MV-4-11 (cell line): ENCODE measurements at places on chromosomes 11 and 22.

- no peak for DNase-seq
Measured at GRCh38 chr11:92739041-92739440, 230.4 kb upstream of the MTNR1B start.

GRCh38 chr11:29022676-29023075 lies 914.5 kb downstream of the METTL15 start:
- DNase-seq, result no peak

- no peak for DNase-seq
Measured at GRCh38 chr11:34245041-34245440, 112.8 kb downstream of the ABTB2 start.

DNA sequence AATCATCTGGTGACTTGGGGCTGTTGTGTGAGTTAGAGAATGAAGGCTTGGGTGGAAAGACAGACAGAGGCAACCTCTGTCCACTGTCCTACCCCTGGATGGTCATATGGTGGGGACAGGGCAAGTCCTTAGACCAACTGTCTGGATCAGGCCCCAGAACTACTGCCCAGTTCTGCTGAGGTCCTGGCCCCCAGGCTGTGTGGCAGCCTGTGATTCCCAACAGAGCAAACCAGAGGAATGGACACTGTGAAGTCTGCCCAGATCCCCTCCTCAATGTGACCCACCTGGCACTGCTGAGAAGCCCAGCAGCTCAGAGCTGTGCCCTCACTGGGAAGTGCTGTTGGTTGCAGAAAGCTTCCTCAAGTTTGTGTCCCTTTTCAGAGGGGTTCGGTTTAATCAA lies 69.0 kb downstream of the GGTLC2 start:
- DNase-seq, result no peak

DNA sequence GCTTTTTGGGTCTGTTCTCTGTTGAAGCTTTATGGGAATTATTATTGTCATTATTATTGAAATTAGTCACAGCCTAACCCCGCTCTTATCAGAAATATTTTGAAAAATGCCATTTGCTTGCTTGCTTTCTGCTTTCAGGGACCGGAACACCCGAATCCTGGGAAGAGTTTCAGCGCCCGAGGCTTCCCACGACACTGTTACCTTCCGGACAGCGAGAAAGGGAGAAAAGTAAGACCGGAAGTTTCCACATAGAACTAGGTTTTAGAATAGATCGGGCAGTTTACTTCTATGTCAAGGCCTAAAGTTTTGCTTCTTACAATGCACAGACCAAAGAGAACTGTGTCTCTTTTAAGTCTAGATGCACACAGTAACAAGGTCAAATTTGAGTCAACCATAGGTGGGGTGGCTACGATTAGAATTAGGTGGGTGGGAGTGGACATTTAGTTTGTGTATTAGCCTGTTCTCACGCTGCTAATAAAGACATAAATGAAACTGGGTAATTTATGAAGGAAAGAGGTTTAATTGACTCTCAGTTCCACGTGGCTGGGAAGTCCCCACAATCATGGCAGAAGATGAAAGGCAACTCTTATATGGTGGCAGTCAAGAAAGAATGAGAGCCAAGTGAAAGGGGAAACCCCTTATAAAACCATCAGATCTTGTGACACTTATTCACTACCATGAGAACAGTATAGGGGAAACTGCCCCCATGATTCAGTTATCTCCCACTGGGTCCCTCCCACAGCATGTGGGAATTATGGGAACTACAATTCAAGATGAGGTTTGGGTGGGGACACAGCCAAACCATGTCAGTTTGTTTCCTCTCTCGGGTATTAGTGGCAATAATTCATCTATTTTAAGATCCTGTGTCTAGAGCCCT lies 12.9 kb downstream of the MPEG1 start:
- peak; percentile 64 for DNase-seq

DNA sequence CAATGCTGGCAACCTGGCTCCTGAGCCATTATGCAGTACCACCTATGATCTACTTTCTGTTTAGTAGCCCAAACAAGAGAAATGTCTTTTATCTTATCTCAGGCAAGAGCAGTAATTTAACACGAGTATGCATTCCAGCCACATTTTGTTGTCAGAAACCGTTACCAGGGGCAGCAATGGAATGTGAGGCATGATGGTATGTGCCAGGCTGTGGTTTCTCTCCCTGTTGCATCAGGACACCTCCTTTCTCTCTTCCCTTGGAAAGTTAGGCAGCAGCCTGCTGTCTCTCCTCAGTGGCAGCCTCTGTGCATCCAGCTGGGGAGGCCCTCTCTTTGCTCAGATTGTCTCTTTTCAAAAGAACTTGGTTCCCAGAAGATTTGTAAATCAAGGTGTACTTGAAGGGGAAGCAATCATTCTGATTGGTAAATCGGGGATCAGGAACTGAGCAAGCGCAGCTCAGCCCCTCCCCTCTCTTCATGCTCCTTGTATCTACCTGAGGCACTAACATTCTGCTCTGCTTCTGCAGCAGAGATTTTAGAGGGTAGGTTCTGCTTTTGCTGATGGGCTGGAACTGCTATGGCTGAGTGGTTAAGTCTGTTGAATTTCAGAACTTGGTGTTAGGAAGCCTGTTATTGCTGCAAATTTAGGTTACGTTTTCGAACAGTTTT lies 229.2 kb downstream of the ADAMTS15 start:
- DNase-seq, result no peak

GRCh38 chr11:5514841-5515240 lies 1.7 kb downstream of the UBQLNL start:
- DNase-seq, result no peak

- no peak for DNase-seq
Measured at GRCh38 chr11:102386136-102386734, 39.2 kb downstream of the BIRC2 start.

DNA sequence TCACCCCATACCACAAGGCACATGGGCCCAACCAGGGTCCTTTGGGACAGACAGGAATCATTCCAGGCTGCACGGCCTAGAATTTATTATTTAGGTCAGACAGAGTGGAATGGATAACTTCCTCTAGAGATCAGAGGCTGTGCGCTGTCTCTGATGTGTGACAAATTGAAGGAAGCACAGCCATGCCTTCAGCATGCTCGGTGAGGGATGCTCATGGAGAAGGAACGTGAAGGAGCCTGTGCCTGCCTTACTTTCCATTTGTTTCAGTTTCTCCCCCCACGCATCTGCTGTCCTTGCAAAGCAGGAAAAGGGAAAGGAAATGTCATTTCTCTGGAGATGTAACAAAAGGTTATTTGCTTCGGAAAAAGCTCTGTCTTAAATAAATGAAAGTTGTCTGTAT lies 644.1 kb downstream of the OPCML start:
- DNase-seq, result no peak

DNA sequence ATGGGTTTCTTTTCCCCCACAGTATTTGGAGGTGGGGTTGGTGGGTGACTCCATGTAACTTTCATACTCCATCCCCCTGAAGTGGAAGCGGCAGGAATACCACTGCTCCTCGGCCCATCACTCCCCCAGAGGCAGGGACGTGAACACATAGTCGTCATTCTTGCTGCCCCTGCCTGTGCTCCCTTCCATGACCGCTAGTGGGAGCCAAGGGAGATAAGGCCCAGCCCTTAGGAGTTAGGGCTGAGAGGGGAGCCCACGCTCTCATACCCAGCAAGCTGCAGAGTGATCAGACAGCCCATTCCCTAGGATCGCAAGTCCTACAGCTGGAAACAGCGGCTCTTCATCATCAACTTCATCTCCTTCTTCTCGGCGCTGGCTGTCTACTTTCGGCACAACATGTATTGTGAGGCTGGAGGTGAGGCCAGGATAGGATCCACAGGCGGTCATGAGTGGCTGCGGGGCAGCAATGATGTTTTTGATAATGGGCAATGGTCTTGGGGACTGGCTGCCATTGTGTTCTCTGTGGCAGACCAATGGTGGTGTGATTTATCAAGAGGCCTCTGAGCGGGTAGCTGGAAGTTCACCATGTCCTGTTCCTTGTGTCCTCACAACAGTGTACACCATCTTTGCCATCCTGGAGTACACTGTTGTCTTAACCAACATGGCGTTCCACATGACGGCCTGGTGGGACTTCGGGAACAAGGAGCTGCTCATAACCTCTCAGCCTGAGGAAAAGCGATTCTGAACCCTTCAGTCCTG lies 15.9 kb downstream of the RHOG start:
- peak; percentile 81 for DNase-seq

DNA sequence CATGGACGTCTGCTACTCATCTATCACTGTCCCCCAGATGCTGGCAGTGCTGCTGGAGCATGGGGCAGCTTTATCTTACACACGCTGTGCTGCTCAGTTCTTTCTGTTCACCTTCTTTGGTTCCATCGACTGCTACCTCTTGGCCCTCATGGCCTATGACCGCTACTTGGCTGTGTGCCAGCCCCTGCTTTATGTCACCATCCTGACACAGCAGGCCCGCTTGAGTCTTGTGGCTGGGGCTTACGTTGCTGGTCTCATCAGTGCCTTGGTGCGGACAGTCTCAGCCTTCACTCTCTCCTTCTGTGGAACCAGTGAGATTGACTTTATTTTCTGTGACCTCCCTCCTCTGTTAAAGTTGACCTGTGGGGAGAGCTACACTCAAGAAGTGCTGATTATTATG lies 9.2 kb upstream of the OR9Q2 start:
- DNase-seq, result no peak

GRCh38 chr11:65880844-65881421 lies 1.3 kb downstream of the CTSW start:
- DNase-seq, result no peak

DNA sequence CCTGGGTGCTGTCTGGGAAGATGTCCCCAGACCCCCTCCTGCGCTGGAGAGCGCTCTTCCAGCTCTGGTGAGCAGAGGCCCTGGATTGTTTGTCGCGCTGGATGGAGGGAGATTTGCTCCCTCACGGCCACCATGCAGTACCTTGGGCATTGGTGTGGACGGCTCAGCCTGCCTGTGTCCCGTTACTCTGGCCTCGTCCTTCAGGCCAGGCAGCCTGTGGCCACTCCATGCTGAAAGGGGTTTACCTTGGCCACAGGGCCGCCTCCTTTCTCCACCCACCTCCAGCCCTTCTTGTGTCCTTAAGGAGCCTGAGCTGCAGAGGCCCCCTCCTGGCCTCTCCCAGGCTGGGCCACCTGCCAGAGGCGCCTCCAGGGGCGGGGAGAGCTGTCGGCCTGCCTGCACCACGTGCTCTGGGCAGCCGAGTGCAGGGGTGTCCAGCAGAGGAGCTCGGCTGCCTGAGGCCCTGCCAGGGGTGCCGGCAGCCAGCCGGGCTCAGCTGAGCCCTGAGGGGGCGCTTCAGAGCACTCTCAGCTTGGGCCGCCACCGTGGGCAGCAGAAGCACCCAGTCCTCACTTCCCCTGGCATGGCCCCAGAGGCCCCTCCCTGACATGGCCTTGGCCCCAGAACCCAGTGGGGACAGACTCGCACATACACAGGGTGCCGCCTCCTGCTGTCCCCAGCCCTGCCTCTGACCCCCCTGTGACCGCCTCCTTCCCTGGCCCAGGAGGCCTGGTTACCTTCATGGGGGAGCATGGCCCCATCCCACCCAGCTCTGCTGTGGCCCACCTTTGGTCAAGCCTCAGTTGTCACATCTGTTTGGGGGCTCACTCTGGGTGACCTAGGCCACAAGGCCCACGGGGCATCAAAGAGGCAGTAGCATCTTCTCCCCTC lies 3.4 kb downstream of the CCND1 start:
- DNase-seq, result peak; percentile 17

DNA sequence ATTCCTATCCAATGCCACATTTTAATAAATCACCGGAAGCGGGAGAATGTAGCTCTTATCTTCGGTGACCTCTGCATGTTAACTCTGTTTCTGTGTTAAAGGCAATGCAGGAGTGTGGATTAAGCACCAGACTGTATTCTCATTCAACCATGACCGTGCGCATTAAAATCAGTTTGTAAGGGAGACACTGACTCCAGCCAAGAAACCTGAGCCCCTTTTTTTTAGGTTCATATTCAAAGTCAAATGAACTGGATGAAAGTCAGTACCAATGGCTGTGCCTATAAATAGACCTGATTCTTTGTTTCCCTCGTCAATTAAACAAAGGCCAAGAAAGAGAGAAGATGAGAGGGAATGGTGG lies 32.2 kb downstream of the C11orf91 start:
- no peak for DNase-seq
